ENCODE measurements at places on chromosomes 2 and 18. TPM values are rescaled to one million over a fixed set of nuclear protein-coding genes. Genes with fewer than 3 reads are reported as not detected.

- DNase-seq: no peak
These were observed 154.9 kb downstream of the MYO3B start for GRCh38 chr2:170332676-170333402.

DNA sequence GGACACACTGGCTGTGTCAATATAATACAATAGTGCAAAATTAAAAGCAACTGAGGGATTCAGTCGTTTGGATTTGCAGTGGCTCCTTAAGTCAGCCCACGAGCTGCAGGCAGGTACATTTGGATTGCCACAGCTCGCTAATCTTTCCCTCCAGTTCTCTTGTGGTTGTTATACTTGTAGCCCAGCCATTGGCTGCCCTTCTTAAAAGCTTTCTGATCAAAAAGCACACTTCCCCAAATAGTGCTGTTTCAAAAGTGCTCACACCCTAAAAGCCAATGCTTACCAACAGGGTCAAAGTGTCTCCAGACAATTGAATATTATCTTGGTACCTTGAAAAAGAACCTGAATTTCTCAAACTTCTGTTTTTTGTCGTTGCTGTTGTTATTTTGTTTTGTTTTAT, 404.7 kb upstream of the FAM98A start:
- no peak for DNase-seq

- DNase-seq: no peak
These were observed 6.6 kb downstream of the KLHL30 start for GRCh38 chr2:238145046-238145445.

DNA sequence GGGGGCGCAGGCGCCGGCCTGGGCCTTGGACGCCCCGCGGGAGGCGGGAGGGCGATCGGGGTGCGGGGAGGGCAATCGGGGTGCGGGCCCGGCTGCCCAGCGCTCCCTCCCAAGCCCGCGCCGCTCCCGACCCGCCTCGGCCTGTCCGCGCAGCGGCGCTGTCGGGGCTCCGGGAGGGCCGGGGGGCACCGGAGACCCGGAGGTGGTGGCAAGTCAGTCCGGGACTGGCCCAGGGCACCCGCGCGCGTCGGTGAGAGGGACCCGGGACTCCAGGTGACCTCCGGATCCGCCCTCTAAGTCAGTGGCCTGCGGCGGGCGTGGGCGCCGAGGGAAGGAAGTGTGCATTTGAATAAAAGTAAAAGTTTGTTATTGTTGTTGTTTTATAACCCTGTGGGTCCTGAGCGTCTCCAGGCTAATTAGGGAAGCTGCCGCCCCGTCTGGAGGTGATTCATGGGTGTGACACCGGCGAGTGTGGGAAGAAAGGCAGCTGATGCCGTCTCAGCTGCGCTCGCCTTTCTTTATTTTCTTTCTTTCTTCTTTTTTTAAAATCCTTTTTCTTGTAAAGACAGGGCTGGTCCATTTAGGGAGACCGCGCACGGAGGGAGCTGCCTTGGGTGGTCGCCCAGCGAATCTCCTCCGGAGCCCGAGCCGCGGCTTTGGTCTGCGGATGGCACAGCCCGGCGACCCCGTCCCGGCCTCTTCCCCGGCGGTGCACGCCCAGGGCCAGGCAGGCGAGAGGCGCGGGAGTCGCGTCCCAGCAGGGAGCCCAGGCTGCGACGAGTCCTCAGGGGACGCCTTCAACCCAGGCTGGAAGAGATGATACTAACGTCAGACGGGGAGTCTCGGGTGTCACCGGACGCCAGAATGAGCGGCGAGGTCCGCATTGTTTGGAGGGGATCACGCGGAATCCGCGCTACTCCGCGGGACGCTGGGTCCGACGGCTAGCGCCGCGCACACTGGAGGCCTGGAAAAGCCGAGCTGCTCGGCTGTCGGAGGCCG, 627 bp upstream of the CRACDL start:
- no peak for DNase-seq

- no peak for DNase-seq
These were observed 314.3 kb upstream of the POU3F3 start for GRCh38 chr2:104539649-104540048.

DNA sequence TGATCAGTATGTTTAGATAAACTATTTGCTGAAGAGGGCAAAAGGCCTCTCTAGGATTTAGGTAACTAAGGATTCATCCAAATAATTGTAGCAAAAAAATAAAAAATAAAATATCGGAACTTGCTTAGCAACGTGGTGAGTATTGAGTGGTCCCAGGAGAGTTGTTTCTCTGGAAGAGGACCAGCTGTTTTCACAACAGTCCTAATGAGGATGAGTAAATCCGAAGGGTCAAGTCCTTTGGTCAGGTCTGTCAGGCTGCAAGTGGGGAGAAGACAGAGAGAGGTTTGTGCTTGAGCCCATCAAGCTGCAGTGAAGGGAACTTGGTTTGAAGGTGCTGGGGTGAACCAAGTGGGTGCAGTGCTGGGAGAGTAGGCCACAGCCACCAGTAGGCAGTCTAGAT, 539.2 kb downstream of the SLC4A3 start:
- no peak for DNase-seq

GRCh38 chr2:24272161-24272802, 88.1 kb downstream of the ITSN2 start:
- DNase-seq: no peak

- no peak for DNase-seq
These were observed 312 bp downstream of the NR4A2 start for GRCh38 chr2:156332284-156332533.

- DNase-seq: no peak
These were observed 54.8 kb upstream of the TUBA3E start for GRCh38 chr2:130252880-130253645.

DNA sequence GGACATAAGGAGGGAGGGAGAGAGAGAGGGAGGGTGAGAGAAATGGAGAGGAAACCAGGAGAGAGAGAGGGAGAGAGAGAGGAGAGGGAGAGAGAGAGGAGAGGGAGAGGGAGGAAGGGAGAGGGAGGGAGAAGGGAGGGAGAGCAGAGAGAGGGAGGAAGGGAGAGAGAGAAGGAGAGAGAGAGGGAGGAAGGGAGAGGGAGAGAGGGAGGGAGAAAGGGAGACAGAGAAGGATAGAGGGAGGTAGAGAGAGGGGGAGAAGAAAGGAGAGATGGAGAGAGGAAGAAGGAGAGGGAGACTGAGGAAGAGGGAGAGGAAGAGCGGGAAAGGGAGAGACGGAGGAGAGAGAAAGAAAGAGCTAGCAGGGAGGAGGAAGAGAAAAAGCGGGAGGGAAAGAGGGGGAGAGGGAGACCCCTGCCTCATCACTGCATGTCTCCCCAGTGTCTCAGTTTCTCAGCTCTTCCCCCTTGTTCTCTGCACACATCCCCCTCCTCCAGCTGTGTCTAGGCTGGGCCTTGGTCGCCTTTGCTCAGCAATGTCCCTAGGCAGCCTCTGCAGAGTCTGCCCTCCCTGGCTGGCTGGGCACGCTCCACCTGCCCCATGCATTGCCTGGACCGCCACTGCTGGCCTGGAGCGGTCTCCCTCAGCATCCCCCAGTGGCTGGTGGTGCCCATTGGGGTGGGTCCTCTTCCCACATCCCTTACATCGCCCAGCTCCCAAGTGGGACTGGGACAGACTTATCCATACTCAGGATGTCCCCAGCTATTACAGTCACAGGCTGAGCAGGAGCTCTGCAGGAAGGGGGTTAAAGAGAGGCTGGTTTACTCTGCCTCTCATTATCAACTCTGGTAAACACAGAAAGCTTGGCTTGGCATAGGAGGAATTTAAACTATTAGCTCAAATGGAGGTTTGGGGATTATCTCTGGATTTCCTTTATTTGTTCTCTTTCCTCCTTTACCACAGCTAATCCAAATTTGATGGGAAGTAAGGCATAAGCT, 85.7 kb upstream of the APCDD1 start:
- DNase-seq: no peak

UPP2 gene
- total RNA-seq: not detected

DNA sequence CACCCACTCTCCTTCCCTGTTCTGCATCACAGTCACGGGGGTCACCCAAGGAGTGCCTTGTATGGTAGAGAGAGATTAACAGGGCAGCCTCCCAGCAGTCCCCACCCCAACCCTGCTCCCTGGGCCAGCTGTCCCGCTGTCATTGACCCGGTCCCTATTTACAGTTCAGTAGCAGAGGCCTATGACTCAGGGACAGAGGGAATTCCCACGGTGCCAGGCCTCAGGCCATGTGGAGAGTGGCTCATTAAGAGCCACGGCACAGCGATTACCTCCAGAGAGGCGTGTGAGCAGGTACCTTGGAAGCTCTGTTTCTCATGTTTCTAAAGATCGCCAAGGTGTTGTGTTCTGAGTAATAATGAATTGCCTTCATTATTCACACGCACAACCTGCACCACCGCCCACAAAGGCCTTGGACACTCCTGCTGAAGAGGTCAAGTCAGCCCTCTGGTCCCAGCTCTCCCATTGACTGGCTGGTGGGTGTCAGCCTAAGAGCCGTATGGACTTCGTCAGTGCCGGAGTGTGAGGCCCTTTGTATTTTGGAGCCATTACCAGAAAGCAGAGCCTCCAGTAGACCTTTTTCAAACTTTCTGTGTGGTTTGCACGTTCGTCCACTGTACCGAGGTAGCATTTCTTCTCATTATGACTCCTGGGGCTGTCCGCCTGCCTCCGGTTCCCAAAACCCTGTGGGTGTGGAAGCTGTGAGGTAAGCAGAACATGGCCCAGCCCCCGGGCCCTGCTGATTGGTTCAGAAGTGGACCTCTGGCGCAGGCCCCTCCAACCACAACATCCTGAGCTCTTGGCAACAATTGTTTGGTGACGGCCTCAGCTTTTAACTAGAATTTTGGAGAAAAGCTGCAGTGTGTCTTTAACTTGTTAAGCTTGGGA, 47.0 kb downstream of the SERTAD2 start:
- peak; percentile 62 for DNase-seq

DNA sequence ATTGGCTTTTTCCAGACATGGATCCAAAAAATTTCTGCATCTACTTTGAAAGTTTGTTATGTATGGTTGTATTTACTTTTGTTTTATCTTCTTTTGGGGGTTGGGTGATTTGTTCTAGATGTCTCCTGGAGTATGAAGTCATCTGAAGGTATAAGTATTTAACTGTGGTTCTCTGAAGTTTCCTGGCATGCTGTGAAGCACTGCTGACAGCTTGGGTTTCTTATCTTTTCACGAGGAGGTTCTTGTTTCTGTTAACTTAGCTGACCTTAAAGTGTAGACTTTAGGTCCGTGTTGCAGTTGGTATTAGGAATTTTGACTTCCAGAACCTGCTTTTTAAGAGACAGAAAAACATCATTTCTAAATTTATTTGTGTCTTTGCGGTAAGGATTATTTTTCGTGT, 15.9 kb downstream of the GLS start:
- no peak for DNase-seq

DNA sequence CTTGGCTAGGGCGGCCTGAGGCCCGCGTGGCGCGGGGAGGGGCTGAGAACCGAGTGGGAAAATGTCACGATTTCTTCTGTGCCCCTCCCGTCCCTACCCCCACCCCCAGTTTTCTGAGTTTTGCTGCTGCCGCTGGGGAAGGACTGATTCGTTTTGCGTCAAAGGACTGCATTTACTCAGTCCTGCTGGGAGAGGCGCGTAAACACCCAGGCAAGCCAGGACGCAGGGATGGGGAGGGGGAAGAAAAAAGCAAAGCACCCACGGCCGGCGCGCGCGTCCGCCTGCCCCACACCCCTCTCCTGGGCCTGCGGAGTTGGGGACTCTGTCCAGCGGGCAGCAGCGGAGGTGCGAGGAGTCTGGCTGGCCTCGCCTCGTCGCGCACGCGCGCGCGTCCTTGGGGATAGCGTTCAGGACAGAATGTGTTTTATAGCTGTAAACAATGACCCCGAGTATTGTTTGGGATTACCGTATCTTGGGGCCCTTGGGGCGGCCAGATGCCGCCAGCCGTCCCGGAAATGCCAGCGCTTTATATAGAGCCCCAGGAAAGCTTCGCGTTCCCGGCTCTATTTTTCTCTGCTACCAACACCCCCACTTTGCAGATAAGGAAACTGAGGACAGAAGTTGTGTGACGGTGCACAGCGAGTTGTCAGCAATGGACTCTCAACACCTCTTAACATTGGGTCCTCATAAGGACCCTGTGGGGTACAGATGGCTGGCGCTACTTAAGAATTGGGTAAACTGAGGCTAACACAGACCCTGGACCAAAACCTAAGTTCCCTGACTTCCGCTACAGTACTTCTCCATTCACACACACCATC, 1.7 kb upstream of the FOSL2 start:
- no peak for DNase-seq

GRCh38 chr2:112153501-112153900, 15.3 kb downstream of the FBLN7 start:
- DNase-seq: no peak

- no peak for DNase-seq
These were observed 112.2 kb downstream of the SOS1 start for GRCh38 chr2:39008665-39009064.

DNA sequence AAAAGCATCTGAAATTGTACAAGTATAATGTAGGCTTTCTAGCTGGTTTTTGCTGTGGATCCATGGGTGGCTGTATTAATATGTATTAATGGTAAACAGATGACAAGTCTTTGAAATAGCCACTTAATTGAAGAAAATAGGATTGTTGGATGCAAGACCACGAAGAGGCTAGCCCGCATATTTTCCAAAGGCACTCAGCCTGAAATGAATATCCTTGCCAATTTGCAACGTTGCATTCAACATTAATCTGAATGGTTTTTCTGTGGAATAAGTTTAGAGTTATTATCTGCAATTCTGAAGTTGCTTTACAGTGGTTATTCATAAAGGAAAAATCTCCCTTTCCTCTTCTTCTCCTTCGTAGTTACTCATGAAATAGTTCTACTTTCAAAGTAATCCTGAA, 86.2 kb upstream of the SPATS2L start:
- DNase-seq: no peak

DNA sequence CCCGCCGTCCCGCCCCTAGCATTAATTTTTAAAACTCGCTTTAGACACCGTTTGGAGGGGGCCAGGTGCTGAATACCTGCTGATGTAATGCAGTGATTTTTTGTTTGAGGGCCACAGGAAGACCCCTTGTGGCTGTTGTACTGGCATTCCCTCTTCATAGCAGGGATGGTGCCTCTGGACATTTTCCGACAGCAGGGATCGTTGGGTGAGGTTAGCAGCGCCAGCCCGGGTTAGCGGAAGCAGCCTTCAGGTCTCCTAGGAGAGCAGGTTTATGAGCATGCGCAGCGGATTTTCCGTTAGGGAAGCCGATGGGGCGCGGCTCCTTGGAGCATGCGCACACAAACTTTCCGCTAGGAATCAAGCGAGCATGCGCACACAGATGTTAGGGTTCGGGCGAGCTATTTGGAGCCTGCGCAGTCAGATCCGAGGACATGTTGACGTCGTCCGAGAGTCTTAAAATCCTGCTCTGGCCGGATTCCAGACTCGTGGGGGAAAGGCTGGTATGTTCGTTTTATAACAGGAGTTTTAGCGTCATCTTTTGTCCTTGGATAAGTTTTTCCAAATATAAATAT, 17.2 kb upstream of the C2orf74 start:
- peak; percentile 75 for DNase-seq

COL6A3 gene
- total RNA-seq: 283 TPM

GCG gene
- total RNA-seq: not detected

GRCh38 chr18:3447068-3447894, 2.7 kb upstream of the TGIF1 start:
- DNase-seq: no peak

ALLC gene
- not detected for total RNA-seq

- no peak for DNase-seq
These were observed 209.2 kb upstream of the SMAD2 start for GRCh38 chr18:48139431-48140347.

- no peak for DNase-seq
These were observed 15.4 kb downstream of the ALPG start for GRCh38 chr2:232422051-232422450.

- DNase-seq: no peak
These were observed 131.5 kb upstream of the MEIS1 start for GRCh38 chr2:66303471-66303870.

SAG gene
- total RNA-seq: 0.09 TPM

SPR gene
- total RNA-seq: 24.3 TPM

- no peak for DNase-seq
These were observed 158.8 kb downstream of the L3MBTL4 start for GRCh38 chr18:6255886-6256285.

GRCh38 chr2:85468704-85469349, 50.3 kb downstream of the SH2D6 start:
- no peak for DNase-seq

Measured in omental fat pad (tissue), 4 donors.